ENCODE measurements at places on chromosomes 5 and 9.

DNA sequence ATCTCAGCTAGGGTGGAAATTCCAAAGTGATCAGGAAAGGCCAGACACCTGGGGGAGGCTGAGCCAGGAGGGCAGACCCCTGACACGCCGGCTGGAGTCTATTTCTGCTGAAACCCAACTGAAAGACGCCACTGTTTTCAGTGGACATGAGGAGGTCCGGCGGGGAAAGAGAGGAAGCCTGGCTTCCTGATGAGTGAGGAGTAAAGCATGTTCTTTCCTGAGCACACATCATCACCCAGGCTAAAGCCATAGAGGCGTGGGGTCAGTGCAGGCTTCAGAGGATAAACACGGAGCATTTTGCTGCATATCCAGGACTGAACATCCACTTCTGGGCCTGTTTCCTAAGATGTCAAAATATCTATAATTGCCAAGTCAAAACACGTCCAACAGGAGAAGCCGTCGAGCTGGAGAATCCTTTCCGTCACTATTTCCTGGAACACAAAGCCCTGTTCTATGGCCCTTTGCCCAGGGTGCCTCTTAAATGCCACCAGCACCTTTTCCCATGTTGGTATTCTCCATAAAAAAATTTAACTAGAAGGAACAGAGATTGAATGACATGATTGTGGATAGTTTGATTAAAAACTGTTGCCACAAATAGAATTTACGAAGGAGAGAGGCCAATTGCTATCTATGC is 597.9 kb upstream of the ADAMTS16 start:
- DNase-seq, result no peak

- DNase-seq, result no peak
These were observed 43.4 kb downstream of the COL15A1 start for GRCh38 chr9:98986866-98987651.

DNA sequence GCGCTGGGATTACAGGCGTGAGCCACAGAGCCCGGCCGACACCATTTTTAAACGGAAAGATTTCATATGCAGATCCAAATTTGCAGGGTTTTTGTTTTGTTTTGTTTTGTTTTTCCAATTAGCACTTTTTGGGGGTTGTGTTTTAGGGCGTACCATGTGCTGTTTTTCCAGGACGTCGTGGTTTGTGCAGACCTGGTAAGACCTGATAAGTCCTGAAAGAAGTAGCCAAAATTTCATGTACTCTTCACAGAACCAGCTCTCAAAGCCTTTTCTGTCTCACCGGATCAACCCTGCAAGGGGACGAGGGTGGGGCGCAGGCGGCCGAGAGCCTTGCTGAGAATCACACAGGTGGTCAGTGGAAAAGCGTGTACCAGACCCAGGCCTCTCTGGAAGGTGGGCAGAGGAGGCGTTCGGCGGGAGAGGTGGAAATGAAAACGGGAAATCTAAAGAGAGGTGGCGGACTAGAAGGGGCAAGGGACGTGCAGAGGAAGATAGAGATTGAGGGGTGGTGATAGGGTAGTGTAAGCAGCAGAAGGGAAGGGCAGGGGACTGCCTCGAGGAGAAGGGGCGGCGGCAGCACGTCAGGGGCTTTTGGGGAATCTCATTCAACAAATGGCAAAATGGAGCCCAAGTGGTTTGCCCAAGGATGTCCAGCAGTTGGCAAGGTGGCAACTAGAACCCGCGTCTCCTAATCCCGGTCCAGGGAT is 1.1 kb upstream of the FAF2 start:
- no peak for DNase-seq

DNA sequence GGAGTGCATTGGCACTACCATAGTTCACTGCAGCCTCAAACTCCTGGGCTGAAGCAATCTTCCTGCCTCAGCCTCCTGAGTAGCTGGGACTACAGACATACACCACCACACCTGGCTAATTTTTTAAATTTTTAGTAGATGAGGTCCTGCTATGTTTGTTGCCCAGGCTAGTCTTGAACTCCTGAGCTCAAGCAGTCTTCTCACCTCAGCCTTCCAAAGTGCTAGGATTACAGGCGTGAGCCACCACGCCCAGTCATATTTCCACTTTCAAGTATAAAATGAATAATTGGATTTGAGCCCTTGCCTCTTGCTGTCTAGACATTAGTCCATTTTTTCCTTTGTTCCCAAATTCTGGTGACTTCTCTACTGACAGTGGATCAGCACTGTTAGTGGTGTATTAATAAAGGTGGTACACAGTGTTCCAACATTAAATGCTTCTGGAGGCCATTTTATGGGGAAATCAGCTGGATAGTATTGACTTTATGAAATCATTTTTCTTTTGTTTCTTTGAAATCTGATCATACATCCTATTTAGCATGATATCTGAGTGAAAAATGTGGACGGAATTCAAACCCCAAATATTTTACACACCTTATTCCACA is 15.9 kb downstream of the ATP6V0E1 start:
- no peak for DNase-seq

GRCh38 chr5:100772006-100772405 is 131.1 kb downstream of the ST8SIA4 start:
- DNase-seq, result no peak

GRCh38 chr5:129747572-129748407 is at the start of gene MINAR2:
MINAR2 (plus strand) TSS chr5:129748094; CDS start chr5:129748191, 97 bp downstream.
- no peak for DNase-seq

DNA sequence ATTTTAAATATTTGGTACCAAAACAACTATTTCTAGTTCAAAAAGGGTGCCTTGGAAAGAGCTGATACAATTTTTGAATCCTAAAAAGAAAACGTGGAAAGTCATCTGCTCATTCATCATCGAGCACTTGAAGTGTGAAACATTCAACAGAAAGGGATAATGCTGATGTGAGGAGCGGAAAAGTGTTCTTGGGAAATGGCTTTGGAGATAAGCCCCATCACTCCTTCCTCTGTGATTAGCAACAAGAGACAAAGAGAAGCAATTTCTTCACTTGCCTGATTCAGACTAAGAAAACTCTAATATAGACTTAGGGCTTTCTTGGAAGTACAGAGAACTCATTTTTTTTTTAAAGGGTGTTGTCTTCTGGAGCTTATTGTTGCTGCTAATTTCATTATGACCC is 74.9 kb downstream of the C9orf152 start:
- DNase-seq, result no peak

DNA sequence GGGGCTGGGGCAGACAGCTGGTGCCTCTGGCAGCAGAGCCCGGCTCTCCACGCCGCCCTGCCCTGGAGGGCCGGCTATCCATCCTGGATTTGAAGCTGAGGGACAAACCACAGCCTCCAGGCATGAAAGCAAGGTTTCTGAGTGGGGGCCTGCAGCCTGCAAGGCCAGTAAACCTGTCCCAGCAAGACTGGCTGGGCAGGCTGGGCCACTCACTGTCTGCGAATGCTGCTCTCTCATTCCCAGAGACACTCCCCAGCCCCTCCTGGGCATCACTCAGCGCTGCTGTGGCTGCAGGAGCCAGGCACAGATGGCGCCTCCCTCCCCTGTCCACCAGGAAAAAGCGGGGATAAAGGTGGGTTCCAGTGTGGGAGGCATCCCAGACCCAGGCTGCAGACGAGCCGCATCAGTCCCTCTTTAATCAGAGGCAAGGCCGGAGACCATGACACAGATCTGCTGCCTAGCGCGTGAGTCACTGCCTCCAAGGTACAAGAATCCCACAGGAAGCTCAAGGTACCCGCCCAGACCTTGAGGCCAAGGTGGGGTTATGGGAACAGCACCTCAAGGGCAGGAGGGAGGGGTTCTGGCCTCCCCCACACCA is 118.0 kb downstream of the VAV2 start:
- no peak for DNase-seq

- no peak for DNase-seq
These were observed 153.6 kb downstream of the SNX18 start for GRCh38 chr5:54671111-54671531.

- DNase-seq, result peak; percentile 28
These were observed 68.9 kb upstream of the EQTN start for GRCh38 chr9:27365707-27366376.

DNA sequence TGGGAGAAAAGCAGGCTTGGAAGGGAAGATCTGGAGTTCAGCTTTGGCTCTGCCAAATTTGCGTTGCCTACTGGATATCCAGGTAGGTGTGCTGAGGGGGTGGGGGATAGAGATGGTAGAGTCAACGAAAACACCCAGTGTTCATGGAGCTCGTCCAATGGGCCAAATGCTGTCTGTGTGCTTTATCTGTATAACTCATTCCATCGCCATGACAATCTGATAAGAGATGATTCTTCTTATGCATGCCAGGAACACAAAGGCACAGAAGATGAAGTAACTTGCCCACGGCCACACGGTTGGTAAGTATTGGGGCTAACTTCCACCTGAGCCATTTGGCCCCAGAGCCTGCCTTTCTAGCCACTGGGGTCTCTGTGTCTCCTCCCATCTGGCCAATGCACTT is 53.2 kb downstream of the BOD1 start:
- DNase-seq, result no peak

- DNase-seq, result no peak
These were observed 21.0 kb downstream of the CSF1R start for GRCh38 chr5:150065346-150065745.

DNA sequence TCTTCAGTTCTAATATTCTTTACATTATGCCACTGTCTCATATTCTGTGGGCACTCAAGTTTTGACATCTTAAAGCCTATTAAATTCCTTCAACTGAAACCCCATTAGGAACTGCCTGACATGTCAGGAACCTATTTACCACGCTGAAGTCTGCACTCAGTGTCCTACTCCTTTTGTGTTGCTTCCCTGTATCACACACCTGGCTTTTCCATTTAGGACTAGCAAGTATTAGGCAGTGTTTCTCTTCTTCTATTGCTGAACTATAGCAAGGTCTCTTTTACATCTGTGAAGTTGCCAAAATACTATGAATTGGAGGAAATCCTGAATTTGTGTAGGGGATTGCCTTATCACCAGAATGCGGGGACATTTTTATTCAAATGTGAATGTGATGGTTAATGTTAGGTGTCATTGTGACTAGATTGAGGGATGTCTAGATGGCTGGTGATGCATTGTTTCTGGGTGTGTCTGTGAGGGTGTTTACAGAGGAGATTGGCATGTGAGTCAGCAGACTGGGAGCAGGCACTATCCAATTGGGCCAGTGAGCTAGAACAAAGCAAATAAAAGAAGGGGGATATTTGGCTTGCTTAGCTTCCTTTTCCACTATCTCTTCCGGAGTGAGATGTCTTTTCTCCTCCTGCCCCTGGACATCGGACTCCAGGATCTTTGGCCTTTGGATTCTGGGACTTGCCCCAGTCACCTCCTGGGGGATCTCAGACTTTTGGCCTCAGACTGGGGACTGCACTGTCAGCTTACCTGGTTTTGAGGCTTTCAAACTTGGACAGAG is 21.2 kb upstream of the VCAN start:
- DNase-seq, result no peak

DNA sequence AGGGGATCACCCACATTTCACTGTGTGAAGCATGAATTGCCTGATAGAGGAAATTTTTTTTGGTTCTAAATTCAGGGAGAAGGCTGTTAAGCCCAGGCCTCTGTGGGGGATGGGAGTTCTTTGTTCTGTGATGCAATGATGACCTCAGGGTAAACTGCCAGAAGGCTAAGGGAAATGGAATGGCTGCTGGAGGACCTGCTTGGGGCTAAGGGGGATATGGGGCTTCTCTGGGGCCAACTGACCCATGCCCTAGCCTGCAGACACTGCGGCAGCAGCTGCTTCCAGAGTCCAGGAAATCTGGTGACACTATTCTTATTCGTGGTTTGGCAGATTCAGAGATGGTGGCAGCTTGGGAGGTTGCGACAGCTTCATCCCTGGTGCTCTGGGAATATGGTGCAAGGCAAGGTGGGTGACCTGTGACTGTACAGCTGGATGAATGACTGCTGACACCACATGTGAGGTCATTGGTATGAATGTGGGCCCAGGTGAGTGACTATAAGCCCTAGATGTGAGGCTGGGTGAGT is 30.3 kb downstream of the VCP start:
- no peak for DNase-seq

DNA sequence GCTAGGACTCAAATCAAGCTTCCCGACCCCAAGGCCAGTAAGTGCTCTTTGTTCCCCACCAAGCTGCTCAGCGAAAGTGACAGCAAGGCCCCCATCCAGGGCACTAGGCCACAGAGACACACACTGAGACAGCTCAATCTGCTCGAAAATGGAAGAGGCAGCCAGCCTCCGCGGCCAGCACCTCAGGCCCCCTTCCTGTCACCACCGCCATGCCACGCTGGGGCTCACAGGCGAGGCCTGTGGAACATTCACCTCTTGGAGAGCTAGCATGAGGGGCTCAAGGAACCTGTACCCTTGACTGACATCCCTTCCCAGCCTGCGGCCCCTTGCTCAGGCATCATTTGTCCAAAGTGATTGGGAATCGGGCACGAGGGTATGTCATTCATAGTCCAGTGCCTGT is 71.4 kb downstream of the PAX5 start:
- DNase-seq, result no peak

- no peak for DNase-seq
These were observed 929 bp downstream of the SH3PXD2B start for GRCh38 chr5:172453206-172453985.

- no peak for DNase-seq
These were observed 17.4 kb downstream of the CEP78 start for GRCh38 chr9:78253285-78253684.

GRCh38 chr5:73748510-73749400 is 122.8 kb downstream of the ARHGEF28 start:
- DNase-seq, result no peak

- no peak for DNase-seq
These were observed 18.6 kb upstream of the TJP2 start for GRCh38 chr9:69155341-69156030.

- no peak for DNase-seq
These were observed 23.0 kb upstream of the TMOD1 start for GRCh38 chr9:97478301-97478981.

GRCh38 chr5:123486951-123487655 is 24.9 kb upstream of the CSNK1G3 start:
- no peak for DNase-seq

GRCh38 chr9:72977670-72978069 is 24.8 kb upstream of the ALDH1A1 start:
- DNase-seq, result no peak

- no peak for DNase-seq
These were observed 95.6 kb downstream of the NDFIP1 start for GRCh38 chr5:142204219-142204618.

GRCh38 chr5:67222243-67223025 is 25.8 kb upstream of the CD180 start:
- no peak for DNase-seq

- DNase-seq, result no peak
These were observed 116.7 kb downstream of the OLFM1 start for GRCh38 chr9:135204177-135204576.

GRCh38 chr5:35247648-35248034 is 17.4 kb upstream of the PRLR start:
- no peak for DNase-seq

GRCh38 chr5:61267116-61267515 is 64.9 kb upstream of the ZSWIM6 start:
- no peak for DNase-seq

DNA sequence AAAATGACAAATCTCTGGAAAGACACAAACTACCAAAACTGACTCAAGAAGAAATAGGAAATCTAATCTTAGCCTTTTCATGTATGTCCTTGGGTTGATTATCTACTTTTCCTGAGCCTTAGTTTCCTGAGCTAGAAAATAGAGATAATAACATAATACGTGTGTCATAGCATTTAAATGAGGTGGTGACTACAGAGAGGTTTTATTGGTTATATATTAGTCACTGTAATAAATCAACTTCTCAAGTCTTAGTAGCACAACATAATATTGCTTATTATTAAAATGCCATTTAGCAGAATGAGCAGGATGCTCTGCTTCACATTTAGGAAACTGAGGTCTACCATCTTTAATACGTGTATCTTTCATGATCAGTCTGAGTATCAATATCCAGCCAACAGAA is 7.1 kb upstream of the PJA2 start:
- DNase-seq, result no peak

Measured in activated CD4-positive, alpha-beta T cell treated with anti-CD3 and anti-CD28 coated beads for 24 hours (primary cell).